Right ventricle myocardium inferior (tissue), 1 donor: ENCODE measurements at places on chromosomes 7 and 10. TPM values are rescaled to one million over a fixed set of nuclear protein-coding genes. Genes with fewer than 3 reads are reported as not detected.

TMUB1 gene
- total RNA-seq = 35.5 TPM

AKR1C2 gene
- total RNA-seq = 29.7 TPM

SVOPL gene
- not detected for total RNA-seq

PKD1L1 gene
- 1.3 TPM for total RNA-seq

DCLRE1A gene
- total RNA-seq = 6.8 TPM

CRYGN gene
- not detected for total RNA-seq

PAX4 gene
- not detected for total RNA-seq

SEM1 gene
- 44.8 TPM for total RNA-seq

SPDYE5 gene
- total RNA-seq = not detected

IFIT2 gene
- 4.2 TPM for total RNA-seq

PRKAR2B gene
- total RNA-seq = 23.2 TPM

VWA2 gene
- total RNA-seq = not detected

CDC14C gene
- total RNA-seq = not detected

PNLIPRP1 gene
- total RNA-seq = not detected

VSIR gene
- total RNA-seq = 140 TPM

UCMA gene
- not detected for total RNA-seq

FGFBP3 gene
- total RNA-seq = 0.32 TPM

WEE2 gene
- not detected for total RNA-seq

TCAF2 gene
- total RNA-seq = 0.38 TPM

CARD11 gene
- total RNA-seq = 0.41 TPM

CLEC2L gene
- not detected for total RNA-seq

PPP1R9A gene
- 21.9 TPM for total RNA-seq

FAM180A gene
- total RNA-seq = 6.1 TPM

ERVW-1 gene
- total RNA-seq = not detected

FGL2 gene
- total RNA-seq = 13.0 TPM

EIF3B gene
- total RNA-seq = 68.1 TPM

ZNF425 gene
- 0.60 TPM for total RNA-seq

BZW2 gene
- 369 TPM for total RNA-seq

HSPA12A gene
- total RNA-seq = 20.8 TPM

ZNF92 gene
- 3.2 TPM for total RNA-seq

GCK gene
- total RNA-seq = 1.8 TPM

TAC1 gene
- total RNA-seq = not detected

LIPK gene
- total RNA-seq = not detected

GPR26 gene
- total RNA-seq = not detected

TDRD1 gene
- total RNA-seq = 4.0 TPM

CADPS2 gene
- total RNA-seq = 20.8 TPM

ASZ1 gene
- total RNA-seq = not detected

ADGRA1 gene
- total RNA-seq = not detected

DOCK1 gene
- total RNA-seq = 16.8 TPM

ELAPOR2 gene
- total RNA-seq = 6.4 TPM

RAPGEF5 gene
- total RNA-seq = 9.4 TPM

CCDC146 gene
- 11.0 TPM for total RNA-seq

DOCK4 gene
- 16.8 TPM for total RNA-seq

SLC26A3 gene
- total RNA-seq = not detected

OLAH gene
- total RNA-seq = 0.35 TPM

APBB1IP gene
- total RNA-seq = 4.8 TPM

DLG5 gene
- 8.9 TPM for total RNA-seq

UNC5B gene
- 13.1 TPM for total RNA-seq

KLF14 gene
- total RNA-seq = 0.08 TPM

WNT8B gene
- not detected for total RNA-seq

HMX2 gene
- total RNA-seq = not detected

CPEB3 gene
- 14.1 TPM for total RNA-seq

SFTPA1 gene
- total RNA-seq = 0.24 TPM

NOBOX gene
- not detected for total RNA-seq

HOXA6 gene
- not detected for total RNA-seq
